Effector memory CD4-positive, alpha-beta T cell (primary cell): ENCODE measurements at places on chromosomes 11 and 22.

DNA sequence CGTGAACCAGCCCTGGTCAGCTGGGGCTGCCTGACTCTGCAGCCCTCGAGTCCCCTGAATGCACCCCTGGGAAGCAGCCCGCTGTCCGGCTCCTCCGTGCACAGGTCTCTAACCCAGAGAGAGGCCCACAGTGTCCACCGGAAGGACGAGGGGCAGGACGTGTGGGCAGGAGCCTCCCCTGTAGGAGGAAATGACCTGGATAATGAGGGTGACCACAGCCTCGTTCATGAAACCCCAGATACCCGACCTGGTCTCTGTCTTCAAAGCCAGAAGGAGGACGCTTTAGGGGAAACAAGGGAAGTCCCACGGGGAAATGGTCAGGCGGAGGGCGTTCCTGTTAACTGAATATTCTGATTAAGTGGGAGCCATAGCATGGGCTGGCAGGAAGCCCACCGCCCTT lies 23.3 kb downstream of the LIF start:
- no peak for DNase-seq

GRCh38 chr11:109196016-109196415 lies 226.0 kb upstream of the C11orf87 start:
- no peak for DNase-seq

DNA sequence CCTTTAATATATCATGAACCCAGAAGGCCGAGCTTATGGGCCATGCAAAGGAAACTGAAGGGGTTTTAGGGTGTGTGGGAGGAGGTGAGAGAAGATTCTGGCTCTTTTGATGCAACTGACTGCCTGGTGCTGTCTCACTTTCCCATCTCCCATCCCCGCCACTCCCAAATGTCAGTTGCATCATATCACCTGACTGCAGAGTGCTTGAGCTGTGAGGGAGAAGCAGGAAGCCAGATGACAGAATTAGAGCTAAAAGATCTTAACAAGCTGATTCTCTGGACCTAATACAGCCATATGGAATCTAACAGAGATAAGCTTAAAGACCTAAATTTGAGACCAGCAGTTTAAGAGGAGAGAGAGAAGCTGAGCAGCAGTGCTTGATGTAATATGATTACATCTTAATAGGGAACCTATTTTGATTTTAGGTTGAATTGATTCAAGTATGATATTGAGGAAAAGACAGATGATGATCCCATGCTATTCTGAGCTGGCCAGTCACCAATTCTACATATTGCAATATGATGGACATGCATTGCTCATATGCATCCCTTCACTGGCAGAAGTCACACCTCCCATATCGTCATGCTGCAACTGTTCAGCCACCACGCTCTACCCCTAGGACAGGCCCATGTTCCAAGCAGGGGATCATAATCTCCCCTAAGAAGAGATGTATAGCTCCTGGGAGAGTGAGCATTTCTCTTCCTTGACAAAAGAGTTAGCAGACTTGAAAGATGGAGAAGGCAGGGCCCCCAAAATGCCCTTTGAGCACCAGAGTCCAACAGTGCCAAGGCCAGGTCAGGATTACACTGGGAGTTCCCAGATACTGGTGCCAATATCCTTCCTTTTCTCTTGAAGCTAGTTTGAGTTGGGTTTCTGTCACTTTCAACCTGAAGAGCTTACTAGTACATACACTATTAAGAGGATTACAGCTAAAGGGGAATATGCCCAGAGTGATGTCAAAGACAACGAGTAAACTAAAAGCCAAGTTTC lies 44.9 kb downstream of the PLEKHA7 start:
- no peak for DNase-seq

GRCh38 chr11:106021181-106021966 lies 666 bp downstream of the MSANTD4 start:
- no peak for DNase-seq

DNA sequence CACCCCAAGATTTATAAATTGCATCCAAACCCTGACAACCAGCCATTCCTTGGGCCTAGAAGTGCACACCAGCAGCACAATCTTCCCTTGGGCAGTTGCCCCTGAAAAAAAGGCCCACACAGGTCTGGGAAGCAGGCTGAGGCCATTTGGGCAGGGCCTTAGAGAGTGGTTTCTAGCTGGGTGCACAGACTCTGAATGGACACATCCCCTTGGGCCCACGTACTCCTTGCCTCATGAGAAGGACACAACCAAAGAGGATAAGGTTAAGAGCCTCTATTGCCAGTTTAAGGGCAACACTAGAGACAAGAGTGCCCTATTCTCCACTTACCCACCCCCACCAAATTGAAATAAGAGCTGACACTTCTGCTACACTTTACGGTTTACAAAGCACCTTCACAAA lies 933 bp upstream of the PANX3 start:
- DNase-seq = no peak

GRCh38 chr22:20852503-20852902 lies 6.1 kb downstream of the PI4KA start:
- DNase-seq = no peak

DNA sequence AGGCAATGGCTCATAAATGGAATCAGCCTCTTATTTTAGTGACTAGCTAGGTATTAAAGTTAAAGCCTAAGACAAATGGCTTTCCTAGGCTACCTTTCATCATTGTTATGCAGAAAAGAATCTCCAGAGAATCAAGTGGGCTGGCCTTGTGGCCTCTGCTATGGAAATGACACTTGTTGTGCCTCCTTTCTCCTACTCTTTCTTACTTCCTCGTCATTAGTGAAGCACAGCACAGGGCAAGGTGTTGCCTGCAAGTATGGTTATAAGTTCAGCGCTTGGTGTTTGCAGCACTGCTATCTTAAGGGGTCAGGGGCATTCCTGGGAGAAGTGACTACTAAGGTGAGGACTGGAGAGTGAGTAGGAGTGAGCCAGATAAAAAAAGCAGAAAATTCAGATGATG lies 45.4 kb upstream of the GLYATL1 start:
- DNase-seq = no peak

DNA sequence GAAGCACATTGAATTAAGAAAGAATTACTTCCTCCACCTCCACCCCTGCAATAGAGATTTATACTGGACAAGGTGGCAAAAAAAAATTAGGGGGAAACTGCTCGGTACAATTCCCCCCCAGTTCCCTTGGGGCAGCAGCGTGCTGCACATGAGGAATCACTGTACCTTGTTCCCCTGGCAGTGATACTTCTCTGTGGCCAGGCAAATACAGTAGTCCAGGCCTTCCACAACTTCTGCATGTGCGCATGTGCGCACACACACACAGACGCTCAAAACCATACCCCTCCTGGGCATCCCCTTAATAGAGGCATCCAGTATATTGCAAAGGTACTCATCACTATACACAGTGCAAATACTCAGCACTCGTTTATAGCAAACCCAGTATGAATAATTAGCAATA lies 68.9 kb downstream of the ARFGAP2 start:
- no peak for DNase-seq

DNA sequence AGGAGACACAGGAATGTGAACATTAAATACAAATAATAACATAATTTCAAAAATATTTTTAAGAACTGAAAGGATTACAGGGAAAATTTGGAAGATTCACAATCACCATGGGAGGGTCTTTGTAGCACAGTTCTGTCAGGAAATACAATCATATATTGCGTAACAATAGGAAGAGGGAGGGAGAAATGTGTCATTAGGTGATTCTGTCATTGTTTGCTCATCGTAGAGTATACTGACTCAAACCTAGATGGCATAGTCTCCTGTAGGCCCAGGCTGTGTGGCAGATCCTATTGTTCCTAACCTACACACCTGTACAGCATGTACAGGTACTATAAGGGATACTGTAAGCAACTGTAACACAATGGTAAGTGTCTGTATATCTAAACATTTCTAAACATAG lies 330.4 kb downstream of the BRD1 start:
- DNase-seq = no peak

DNA sequence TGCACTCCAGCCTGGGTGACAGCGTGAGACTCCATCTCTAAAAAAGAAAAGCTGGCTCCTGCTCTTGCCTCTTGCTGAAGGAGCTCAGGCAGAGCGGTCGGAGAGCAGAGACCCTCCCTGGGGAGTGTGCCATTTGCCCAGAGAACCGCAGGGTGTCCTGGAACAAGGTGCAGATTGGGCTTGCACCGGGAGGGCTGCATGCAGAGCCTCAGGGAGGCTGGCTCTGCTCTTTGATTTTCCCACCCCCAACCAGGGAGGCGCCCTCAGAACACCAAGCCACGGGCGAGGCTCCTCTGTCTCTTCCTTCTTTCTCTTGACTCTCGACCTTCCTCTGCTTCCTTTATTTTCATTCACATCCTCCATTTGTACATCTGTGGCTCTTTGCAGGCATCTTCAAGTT lies 889.1 kb downstream of the OPCML start:
- no peak for DNase-seq

GRCh38 chr11:2393111-2393868 lies 7.3 kb upstream of the TSSC4 start:
- no peak for DNase-seq

- DNase-seq = no peak
Measured at GRCh38 chr11:20045098-20045688, 115.1 kb downstream of the DBX1 start.

DNA sequence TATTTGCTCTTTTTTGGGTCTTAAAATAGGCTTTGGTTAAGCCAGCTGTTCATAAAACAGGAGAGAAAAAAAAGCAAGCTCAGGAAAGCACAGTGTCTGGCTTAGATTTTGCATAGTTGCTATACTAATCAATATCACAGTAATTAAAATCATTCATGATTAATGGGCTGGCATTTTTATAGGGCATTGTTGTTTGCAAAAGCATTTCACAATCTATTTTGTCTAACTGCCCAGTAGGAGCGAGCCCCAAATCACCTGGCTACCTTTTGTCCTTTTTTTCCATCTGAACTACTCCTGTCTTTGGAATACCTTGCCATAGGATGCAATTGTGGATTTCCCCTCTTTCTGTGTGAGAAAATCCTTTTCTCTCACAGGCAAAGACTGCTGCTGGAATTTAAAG lies 619.8 kb downstream of the JRKL start:
- no peak for DNase-seq

GRCh38 chr22:43667656-43668055 lies 144.4 kb downstream of the EFCAB6 start:
- no peak for DNase-seq

GRCh38 chr11:13939961-13940906 lies 22.3 kb upstream of the SPON1 start:
- DNase-seq = no peak

DNA sequence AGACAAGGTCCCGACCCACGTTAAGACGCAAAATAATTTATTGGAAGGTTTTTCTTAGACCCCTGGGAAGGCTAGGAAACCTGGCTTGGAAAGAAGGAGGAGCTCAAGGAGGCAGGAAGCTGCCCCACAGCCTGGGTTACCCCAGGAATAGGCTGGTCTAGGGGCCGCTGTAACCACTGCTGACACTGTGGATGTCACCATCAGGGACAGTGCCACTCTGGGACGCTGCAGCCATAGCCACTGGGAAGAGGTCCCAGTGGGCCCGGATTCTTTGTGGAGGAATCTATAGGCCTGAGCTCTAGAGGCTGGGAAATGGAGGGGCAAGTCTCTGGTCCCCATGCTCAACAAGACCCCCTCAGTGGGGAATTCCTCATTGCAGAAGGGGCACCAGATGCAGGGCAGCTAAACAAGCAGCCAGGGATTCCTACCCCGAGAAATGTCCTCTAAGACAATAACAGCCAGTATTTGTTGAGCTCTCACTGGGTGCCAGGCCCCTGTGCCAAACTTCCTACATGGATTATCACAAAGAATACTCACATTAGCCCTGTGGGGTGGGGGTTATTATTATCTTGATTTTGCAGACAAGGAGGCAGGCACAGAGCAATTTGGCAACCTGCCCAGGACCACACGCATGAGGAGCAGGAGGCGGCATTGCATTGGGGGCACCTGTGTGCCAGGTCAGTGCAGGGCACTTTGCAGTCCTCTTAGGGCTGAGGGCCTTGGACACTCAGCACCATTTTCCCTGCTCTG lies 19.5 kb upstream of the CHKA start:
- DNase-seq = no peak

GRCh38 chr11:34415538-34415937 lies 23.2 kb upstream of the CAT start:
- DNase-seq = no peak

DNA sequence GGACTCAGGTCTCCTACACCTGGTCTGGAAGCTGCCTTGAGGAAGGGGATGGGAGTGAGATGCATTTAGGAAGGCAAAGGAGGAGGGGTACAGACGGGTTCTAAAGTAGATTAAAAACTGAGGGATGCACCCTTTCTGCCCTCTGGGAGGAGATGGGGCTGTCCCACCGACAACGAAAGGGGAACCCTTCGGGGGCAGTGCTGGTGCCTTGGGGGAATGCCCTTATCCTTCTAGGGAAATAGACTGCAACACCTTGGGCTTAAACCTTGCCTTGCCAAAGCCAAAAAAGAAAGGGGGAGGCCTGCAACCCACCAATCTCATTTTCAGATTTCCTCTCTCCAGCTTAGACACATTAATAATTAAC lies 89.8 kb downstream of the PLEKHA7 start:
- no peak for DNase-seq

GRCh38 chr11:33835143-33835878 lies 56.6 kb downstream of the LMO2 start:
- no peak for DNase-seq

DNA sequence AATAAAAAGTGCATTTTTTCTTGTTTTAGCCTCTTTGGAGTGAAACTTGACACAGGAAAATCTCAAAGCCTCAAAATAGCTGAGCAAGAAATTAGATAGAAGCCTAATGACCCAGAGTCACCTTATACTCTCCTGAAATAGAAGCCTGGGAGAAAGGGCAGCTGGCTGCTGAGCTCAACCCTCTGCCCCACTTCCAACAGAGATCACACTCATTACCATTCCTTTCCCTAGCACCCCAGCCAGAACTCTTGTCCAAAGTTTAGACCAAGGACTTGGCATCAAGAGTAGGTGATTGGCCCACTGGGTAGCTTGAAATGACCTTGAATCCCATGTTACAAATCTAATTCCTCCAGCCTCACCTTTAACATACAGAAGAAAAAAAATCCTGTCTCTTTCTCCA lies 62.7 kb upstream of the AMOTL1 start:
- DNase-seq = no peak

GRCh38 chr11:72482211-72482812 lies 48.0 kb upstream of the CLPB start:
- peak; percentile 26 for DNase-seq
